Gastrocnemius medialis (tissue), 4 donors: ENCODE measurements at places on chromosomes 2 and 18.

DNA sequence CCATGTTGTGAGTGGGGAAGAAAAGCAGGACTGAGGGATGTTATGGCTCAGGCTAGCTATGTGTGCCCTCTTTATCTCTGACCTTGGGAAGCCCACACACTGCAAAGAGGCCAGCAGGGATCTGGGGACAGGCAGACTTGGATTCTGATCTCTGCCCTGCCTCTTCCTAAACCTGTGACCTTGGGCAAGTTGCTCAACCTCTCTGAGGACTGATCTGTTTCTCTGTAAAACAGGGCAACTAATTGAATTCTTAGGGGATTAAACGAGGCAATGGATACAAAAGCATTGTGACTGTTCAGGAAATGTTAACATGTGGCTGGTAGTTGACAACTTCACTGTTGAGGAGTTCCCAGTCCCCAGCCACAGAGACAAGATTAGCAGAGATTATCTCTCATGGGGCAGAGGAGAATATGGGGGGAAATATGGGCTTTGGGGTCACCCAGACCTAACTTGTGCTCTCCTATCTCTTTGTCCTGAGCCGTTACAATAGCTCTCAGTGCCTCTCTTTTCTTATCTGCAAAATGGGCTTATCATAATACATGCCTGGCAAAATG is 184.7 kb upstream of the GLI2 start:
- DNase-seq: no peak

GRCh38 chr2:180524499-180524898 is 455.9 kb upstream of the UBE2E3 start:
- DNase-seq: no peak

- DNase-seq: no peak
Measured at GRCh38 chr2:171529914-171530313, 7.6 kb downstream of the CYBRD1 start.

- no peak for DNase-seq
Measured at GRCh38 chr2:137173463-137173862, 408.1 kb downstream of the THSD7B start.
